ENCODE measurements at places on chromosomes 16 and 17.
A peak's percentile ranks its signal among the peaks of the same experiment; 100 is the strongest.

DNA sequence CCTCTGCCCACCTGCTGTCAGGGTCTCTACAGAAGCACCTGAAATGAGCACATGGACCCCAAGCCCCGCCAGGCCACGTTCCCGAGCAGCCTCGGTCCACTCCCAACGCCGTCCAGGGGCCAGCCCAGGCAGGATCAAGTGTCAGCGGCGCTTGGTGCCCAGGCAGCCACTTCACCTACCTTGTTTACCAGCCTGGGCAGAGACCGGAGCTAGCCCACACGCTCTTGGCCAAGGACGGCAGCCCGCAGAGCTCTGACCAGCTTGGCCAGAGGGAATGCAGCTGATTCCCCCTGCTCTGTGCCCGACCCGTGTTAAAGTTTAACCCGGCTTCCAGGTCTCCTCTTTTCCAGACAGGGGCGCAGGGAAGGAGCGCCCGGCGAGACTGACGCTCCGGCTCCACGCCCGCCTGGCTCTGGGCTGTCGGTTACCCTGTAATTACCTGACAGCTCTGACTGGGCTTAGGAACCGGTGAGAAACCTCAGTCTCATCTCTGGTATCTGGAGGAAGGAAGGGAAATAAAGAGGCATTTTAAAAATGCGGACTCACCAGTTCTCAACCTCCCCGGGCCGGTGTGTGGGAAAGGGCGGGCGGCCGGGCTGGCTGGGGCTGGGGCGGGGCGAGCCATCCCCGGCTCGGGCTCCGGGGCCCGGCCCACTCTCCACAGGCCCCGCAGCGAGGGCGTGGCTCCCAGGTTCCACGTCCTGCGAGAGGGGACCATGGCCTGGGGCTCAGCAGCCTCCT lies 4.6 kb downstream of the KIFC3 start:
- DNase-seq, result no peak

DNA sequence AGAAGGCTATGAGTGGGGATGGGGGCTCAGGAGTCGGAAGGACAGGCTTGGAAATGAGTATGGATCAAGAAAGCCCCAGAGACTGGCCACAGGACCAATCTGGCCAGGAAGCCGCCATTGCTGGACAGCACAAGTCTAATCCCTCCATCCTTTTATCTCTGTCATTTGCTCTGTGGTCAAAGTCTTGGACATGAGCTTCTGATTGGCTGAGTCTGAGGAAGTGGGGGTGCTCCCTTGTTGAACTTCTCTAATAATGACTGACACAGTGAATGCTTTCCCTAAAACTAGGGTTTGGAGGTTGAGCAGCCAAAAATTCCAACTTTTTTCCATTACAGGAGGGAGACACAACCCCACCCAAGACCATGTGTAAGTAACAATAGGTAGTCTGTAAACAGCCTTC lies 97.4 kb downstream of the MARF1 start:
- no peak for DNase-seq

GRCh38 chr17:81403671-81404534 lies 8.6 kb downstream of the BAHCC1 start:
- no peak for DNase-seq

DNA sequence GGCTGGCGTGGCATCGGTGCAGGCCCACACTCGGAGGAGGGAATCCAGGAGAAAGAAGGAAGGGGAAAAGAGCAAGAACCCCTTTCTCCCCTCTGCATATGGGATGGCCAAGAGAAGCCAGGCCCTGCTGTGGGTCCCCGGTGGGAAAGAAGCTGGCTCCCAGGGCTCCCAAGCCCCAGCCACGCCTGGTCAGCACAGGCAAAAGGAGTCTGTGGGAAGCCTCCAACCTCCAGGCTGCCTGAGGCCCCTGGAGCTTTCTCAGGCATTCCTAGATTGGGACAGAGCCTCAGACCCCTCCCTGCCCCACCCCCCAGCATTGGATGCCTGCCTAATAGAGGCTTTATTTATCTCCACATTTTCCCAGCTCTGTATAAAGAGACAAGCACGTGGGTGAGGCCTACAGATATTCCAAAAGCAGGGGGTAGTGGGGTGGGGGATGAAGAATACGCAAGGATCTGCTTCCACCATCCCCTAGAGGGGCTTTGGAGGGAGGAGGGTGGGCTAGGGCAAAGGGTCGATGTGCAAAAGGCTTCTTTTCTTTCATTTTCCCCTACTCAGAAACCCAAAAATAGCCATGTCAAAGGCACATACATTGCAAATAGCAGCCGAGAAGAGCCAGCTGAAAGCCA lies 56.4 kb downstream of the MPRIP start:
- DNase-seq, result no peak

DNA sequence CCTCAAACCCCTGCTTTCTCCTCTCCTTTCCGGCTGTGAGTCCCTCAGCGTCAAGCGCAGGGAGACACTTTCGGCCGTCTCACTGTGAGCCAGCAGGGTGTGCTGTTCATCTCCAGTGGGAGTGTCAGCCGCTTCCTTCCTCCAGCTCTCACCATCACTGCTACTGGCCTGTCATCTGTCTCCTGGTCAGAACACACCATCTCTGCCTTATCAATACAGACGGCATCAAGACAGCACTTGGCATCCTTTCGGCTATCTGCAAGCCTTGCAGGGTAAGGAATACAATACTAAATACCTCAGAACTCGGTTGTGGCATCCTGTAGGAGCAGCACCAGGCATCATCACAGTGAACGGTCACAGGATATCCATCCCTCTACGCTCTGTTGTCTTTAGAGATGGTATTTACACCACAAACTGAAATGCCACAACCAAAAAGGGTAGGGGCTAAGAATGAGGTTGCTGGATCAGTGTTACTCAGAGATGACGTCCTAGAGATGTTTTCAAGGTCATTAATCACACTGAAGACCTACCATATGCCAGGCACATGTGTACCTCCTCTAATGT lies 20.7 kb upstream of the CMTM4 start:
- peak; percentile 28 for DNase-seq

GRCh38 chr17:80285237-80285920 lies 24.7 kb downstream of the RNF213 start:
- no peak for DNase-seq

DNA sequence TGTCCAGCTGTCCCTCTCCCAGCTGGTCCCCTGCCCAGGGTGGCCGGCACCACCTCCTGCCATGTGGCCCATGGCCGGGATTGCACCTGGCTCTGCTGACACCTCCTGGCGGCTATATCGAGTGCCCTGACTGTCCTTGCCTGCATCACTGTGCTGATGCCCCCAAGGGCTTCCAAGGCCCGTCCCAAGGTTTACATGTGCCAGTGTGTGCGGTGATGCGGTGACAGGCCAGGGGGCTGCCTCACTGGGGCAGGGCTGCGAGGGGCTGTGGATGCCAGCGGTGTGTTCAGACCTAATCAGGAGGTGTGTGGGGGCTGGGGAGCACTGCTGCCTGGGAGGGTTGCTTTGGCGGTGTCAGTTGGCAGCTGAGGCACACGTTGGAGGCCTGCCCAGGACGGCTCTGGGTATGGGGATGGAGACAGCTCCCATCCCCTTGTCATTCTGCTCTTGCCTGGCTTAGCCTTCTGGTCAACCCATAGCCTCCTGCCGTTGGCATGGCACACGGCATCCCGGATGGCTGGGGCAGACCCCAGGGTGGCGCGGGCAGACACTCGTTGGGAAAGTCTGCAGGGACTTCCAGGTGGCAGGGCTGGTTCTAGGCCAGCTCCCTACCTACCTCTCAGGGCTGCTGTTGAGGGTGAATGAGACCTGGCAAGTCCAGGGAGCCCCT lies 5.5 kb downstream of the MAP2K3 start:
- no peak for DNase-seq

GRCh38 chr16:4298761-4299522 lies 16.9 kb upstream of the GLIS2 start:
- DNase-seq, result no peak

Data from NAMALWA (cell line).